ENCODE measurements at places on chromosomes 5 and 9.

DNA sequence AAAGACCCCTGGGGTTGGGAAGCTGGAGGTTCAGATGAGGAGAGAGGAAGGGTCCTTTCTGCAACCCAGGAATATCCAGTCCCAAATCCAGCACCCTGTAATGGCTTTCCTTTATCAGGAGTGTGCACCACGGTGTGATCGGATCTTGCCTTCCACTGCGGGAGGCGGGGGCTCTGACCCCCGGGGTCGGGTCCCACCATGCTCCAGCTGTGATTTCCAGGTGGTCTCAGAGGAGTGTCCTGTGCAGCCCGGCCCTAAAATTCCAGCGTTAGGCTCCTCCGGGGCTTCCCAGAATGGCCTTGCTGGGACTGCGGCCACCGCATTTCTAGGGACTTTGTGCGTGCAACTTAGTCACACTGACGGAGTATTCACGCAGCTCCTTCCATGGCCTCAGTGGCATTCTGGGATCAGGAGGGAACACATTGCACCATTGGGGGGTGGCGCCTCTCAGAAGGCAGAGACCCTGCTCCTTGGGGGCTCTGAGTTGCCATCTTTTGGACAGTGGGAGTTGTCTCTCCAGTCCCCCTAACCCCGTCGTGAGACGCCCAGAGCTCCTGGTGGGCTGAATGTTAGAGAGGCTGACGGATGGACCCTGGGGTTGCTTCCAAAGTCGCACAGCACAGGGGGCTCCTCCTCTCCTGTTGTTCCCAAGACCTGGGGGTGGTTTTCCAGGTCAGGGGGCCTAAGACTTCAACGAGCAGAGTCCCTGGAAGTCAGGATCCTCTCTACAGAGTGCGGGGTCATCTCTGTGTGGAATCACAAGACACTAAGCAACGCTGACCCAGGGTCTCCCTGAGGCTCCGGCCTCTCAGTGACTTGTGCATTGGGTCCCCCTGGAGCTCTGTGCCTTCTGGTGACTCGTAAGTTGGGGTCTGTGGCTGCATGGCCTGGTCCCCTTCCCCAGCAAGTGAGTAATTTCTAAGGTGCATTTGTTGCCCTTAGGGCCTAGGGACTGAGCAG lies 42.7 kb upstream of the IRX4 start:
- no peak for DNase-seq

GRCh38 chr9:99171225-99172123 lies 50.3 kb downstream of the ALG2 start:
- DNase-seq: no peak

DNA sequence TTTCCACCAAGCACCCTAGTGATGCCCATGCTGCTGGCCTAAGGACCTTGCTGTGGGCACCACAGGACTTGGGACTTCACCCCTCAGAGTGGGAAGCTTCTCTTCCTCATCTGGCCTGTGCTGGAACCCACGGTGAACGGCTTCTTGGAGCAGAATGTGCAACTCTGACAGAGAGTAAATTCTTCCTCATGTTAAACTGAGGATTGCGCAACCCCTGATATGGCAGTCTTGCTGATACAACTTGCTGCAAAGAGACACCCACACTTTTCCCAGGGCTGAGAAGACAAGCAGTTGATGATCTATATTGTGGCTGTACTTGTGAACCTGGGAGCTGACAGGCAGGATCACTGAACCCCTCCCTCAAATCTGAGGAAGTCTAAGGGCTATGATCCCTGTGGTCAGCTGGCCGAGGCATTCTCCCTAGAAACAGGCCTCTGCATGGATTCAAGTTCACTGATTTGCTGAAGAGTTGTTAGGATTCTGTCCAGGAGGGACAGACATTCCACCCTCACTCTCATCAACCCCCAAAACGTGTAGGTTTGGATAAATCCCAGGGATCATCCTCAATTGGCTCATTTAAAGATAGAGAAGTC lies 307.2 kb downstream of the MTRR start:
- no peak for DNase-seq

GRCh38 chr9:135190789-135191577 lies 103.5 kb downstream of the OLFM1 start:
- DNase-seq: no peak

GRCh38 chr9:131965841-131966240 lies 113.8 kb downstream of the MED27 start:
- no peak for DNase-seq

- DNase-seq: no peak
These were observed 652.4 kb upstream of the MEF2C start for GRCh38 chr5:89535411-89535810.

- peak; percentile 7 for DNase-seq
These were observed 21.5 kb downstream of the SMIM23 start for GRCh38 chr5:171806976-171807747.

DNA sequence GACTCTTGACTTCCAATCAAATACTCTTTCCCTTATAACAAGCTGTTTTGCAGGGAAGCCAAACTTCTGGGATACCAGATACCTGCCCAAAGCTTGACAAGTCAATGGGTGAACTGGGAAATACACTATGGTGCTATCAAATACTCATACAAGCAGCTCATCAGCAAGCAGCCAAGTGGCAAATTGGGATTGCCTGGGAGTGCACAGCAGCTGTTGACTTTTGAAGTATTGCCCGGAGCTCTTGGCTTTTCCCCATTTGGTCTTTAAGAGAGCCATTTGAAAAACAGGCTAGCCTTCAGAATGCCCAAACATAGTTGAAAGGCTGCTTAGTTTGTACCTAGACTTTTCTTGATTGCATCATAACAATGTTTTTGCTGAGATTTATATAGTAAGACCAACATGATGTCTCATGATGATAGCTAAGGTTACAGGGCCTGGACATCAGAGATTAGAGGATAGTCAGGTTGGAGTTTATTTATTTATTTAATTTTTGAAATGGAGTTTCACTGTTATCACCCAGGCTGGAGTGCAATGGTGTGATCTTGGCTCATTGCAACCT lies 210.1 kb upstream of the ZNF608 start:
- DNase-seq: no peak

DNA sequence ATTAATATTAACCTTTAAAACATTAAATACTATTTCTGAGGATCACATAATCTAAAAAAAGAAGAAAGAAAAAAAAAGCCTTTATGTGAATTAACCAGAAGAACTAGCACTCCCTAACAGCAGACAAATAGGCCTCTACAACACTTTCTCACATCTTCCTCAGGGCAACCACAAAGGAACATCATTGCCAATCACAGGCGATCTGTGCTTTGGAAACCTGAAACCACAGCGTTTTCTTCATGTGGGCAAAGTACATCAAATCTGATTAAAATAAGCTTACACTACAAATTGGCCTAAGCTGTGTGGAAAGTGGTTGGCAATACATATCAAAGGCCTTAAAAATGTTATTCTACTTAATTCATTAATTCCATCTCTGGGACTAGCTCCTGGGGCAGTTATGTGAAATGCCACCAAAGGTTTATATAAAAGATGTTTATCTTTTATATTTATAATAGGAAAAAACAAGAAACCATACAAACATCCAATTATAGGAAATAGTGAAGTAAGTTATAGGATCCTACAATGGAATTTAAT lies 184.8 kb upstream of the TBCA start:
- peak; percentile 42 for DNase-seq

DNA sequence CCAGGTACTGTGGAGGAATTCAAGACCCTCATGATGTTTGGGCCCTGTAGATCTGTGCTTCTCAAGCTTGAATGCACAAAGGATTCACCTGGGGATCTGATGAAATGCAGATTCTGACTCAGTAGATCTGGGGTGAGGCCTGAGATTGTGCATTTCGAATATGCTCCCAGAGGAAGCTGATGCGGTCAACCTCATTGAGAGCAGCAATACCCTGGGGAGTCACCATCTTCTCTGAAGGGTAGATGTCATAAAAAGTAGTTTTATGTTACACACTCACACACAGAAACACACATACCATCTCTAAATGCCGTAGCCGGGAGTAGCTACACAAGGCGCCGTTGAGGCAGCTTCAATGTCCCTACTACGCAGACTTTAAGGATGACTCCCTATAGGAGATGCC lies 55.8 kb upstream of the CPEB4 start:
- DNase-seq: no peak

DNA sequence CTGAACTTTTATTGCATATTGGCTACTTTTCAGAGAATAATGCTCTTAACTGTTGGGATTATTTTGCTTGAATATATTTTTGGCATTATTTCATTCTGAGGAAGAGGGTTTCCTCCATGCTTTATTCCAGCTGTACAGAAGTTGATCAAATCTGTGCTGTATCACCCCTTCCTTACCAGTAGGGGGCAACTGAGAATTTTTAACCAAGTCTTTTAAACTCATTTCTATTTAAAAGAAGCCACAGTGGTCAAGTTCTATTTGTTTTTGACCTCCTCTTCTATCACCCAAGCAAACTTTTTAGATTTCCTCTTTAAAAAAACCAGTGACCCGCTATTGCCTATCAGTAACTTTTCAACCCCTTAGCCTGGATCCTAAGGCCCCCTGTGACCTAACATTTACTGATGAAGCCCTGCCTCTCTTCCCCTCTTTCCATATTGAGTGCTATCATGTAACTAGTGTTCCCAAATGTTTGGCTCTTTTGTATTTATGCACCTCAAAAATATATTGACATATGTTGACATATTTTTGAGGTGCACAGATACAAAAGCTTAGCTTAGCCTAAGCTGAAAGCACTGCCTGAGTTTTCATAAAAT lies 80.6 kb downstream of the FBXO4 start:
- peak; percentile 11 for DNase-seq

- no peak for DNase-seq
These were observed 116.7 kb upstream of the NEK6 start for GRCh38 chr9:124140941-124141568.

- DNase-seq: no peak
These were observed 1.5 kb downstream of the LSM11 start for GRCh38 chr5:157745041-157745456.

GRCh38 chr9:89225587-89225986 lies 47.0 kb upstream of the SHC3 start:
- DNase-seq: no peak

DNA sequence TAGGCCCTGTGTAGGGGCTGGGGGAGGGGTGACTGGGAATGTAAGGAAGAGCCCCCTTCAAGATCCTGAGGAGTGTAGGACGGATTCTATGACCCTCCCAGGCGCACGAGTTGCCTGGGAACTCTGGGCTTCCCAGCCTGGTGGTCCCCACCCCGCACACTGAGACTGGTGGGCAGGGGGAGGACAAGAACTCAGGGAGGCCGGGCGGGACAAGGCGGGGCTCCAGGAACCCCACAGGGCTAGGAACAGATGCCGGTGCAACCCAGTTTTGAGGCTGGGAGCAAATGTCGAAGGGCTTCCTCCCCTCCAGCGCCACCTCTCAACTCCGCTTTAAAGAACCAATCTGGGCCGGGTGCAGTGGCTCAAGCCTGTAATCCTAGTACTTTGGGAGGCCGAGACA lies 1.3 kb upstream of the VDAC1 start:
- DNase-seq: no peak

DNA sequence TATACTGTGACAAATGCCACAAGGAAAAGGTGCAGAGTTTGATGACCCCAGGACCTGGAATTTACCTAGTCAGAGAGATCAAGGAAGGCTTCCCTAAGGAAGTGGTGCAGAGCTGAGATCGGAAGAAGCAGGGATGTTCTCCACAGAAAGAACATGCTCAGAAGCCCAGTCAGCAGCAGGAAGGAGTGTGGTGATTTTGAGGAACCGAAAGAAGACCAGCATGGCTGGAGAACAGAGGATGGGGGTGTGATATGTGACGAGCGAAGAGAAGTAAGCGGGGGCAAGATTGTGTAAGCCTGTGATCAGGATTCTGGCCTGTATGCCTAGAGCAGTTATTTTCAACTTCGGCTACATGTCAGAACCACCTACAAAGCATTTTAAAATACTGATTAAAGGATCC lies 18.7 kb upstream of the PIK3R1 start:
- no peak for DNase-seq

- no peak for DNase-seq
These were observed 151.0 kb upstream of the SLC24A2 start for GRCh38 chr9:19939734-19940278.

GRCh38 chr5:124582561-124582840 lies 163.9 kb downstream of the ZNF608 start:
- no peak for DNase-seq

- DNase-seq: no peak
These were observed 7.1 kb upstream of the EGFL7 start for GRCh38 chr9:136655536-136656182.

- no peak for DNase-seq
These were observed 105.7 kb downstream of the SPRY4 start for GRCh38 chr5:142219146-142219545.

DNA sequence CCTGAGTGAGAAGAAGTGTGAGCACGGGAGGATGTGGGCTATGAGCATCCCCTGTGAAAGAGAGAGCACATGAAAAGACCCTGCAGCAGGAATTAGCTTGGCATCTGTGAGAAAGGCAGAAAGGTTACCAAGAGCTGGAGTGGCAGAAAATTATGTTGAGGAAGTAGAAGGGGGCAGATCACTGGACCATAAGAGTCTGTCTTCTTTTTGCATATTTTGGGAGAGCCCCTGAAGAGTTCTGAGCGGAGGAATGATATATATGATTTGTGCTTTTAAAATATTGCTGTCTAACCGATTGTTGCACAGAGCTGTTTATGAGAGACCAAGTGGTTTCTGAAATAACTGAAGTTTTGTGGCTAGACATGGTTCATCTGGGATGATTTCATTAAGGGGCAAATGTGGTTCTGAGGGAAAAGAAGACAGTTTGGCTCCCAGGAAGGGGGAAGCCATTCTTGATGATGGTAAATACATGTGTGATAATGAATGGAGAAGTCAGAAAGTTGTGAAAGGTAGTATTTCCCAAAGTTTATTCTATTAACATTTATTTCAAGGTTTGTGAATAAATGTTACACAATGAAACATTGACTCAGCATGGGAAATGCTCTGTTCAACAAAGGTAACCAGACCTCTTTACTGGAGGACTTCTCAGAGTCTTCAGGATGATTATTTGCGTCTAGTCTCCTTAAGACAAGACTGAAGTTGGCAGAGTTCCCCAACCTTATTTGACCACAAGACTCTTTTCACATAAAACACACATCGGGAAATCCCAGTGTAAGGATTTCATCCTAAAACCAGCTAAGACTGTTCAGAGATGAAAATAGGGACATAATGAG lies 31.5 kb upstream of the ADRB2 start:
- DNase-seq: no peak

GRCh38 chr5:144485540-144485939 lies 314.9 kb downstream of the KCTD16 start:
- no peak for DNase-seq

- DNase-seq: no peak
These were observed 32.1 kb downstream of the PDGFRB start for GRCh38 chr5:150123542-150123941.

GRCh38 chr9:92666912-92667532 lies 2.9 kb downstream of the IPPK start:
- DNase-seq: no peak
